ENCODE measurements at places on chromosomes 12 and 14. TPM values are rescaled to one million over a fixed set of nuclear protein-coding genes. Genes with fewer than 3 reads are reported as not detected.
A peak's percentile ranks its signal among the peaks of the same experiment; 100 is the strongest.

GRCh38 chr12:70330158-70330557, 35.9 kb upstream of the KCNMB4 start:
- no peak overlapping the region for H3K4me3 ChIP-seq
- no peak for DNase-seq
- peaks cover 14% of the 10 kb centered on the region for H3K36me3 ChIP-seq

- H3K4me3 ChIP-seq = no peak overlapping the region
- DNase-seq = no peak
- H3K27me3 ChIP-seq = no peaks in the 10 kb centered on the region
- no peak overlapping the region for H3K27ac ChIP-seq
- no peaks in the 10 kb centered on the region for H3K36me3 ChIP-seq
Observed at GRCh38 chr12:82644896-82645295, 41.8 kb upstream of the TMTC2 start.

Gene RBM19
- 16.7 TPM for polyA plus RNA-seq

Gene RNASE8
- not detected for polyA plus RNA-seq

DNA sequence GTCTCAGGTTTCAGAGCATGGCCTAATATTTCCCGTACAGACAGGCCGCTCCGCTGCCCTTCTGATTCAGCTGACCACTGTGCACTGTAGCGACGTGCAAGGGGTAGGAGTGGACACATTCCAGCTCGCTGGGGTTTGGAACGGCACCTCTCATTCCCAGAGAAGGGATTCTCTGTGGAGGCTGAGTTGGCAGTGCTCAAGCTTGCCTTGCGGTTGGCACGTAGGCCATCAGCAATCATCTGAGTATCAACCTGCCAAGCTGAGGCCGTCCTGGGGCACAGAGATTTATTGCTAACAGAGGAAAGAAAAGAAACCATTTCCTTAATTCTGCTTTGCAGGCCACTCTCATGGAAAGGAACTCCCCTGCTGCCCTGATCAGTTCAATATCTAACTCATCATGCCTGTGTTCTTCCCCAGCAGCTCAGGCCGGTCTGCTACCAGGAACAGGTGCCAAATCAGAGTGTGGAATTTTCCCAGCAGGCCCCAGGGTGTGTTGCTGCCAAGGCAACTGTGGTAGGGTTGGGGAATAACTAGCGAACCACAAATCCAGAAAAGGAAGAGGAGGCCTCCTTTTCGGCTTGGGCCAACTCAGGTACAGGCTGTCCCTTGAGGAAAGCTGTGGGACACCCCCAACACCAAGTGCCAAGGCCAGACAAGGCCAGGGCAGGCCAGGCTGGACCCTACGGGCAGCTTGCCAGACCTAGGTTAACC, 92.5 kb downstream of the SSPN start:
- no peaks in the 10 kb centered on the region for H3K36me3 ChIP-seq
- peaks cover 2% of the 10 kb centered on the region for H3K27me3 ChIP-seq
- H3K4me3 ChIP-seq = no peak overlapping the region
- no peak for DNase-seq

GRCh38 chr14:100783630-100784370, 42.1 kb upstream of the MEG3 start:
- no peak overlapping the region for H3K27ac ChIP-seq
- H3K4me1 ChIP-seq = no peaks in the 10 kb centered on the region
- no peaks in the 10 kb centered on the region for H3K36me3 ChIP-seq
- H3K27me3 ChIP-seq = peaks cover 2% of the 10 kb centered on the region
- no peak for DNase-seq

Gene HNRNPA1
- polyA plus RNA-seq = 512 TPM

- no peak for DNase-seq
- no peak overlapping the region for H3K4me3 ChIP-seq
- no peak overlapping the region for H3K27ac ChIP-seq
- H3K36me3 ChIP-seq = no peaks in the 10 kb centered on the region
Observed at GRCh38 chr12:98296462-98297079, 218.8 kb upstream of the TMPO start.

- no peaks in the 10 kb centered on the region for H3K4me1 ChIP-seq
- H3K27me3 ChIP-seq = no peaks in the 10 kb centered on the region
- no peaks in the 10 kb centered on the region for H3K36me3 ChIP-seq
Observed at GRCh38 chr12:42957136-42957535, 367.6 kb upstream of the PRICKLE1 start.

Gene NEDD1
- 19.7 TPM for polyA plus RNA-seq

GRCh38 chr14:26863736-26864135, 265.9 kb upstream of the NOVA1 start:
- no peak for DNase-seq
- H3K27ac ChIP-seq = no peak overlapping the region
- H3K36me3 ChIP-seq = no peaks in the 10 kb centered on the region
- H3K4me3 ChIP-seq = no peak overlapping the region

DNA sequence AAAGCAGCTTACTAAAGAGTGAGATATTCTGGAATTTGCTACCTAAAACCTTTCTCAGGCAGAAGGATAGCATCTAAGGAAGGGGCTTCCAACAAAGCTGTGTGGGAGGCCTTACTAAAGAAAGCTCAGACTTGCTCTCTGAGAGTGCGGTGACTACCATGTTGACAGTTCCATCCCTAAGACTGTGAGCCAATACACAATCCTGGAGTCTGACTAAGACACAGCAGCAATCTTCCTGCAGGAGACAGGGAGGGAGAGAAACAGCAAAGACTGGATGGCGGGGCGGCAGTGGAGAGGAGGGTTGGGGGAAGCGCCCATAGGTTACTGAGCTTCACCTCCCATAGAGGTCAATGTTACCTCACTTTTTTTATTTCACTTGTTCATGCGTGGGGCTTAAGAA, 70.9 kb downstream of the KITLG start:
- H3K4me3 ChIP-seq = no peak overlapping the region
- H3K36me3 ChIP-seq = no peaks in the 10 kb centered on the region
- H3K27ac ChIP-seq = no peak overlapping the region
- H3K27me3 ChIP-seq = peaks cover 2% of the 10 kb centered on the region

- DNase-seq = no peak
- H3K4me3 ChIP-seq = no peak overlapping the region
- peaks cover 3% of the 10 kb centered on the region for H3K27me3 ChIP-seq
- H3K36me3 ChIP-seq = peaks cover 41% of the 10 kb centered on the region
Observed at GRCh38 chr12:26699237-26699636, 133.8 kb downstream of the ITPR2 start.

Gene HOXC9
- not detected for polyA plus RNA-seq

- H3K27ac ChIP-seq = peak overlapping the region; percentile 60
- no peak overlapping the region for H3K4me3 ChIP-seq
- H3K27me3 ChIP-seq = no peaks in the 10 kb centered on the region
- H3K36me3 ChIP-seq = no peaks in the 10 kb centered on the region
- peaks cover 77% of the 10 kb centered on the region for H3K4me1 ChIP-seq
Observed at GRCh38 chr12:120847814-120848213, 56.3 kb downstream of the SPPL3 start.

- no peak for DNase-seq
- H3K4me3 ChIP-seq = no peak overlapping the region
- H3K4me1 ChIP-seq = peaks cover 24% of the 10 kb centered on the region
Observed at GRCh38 chr12:46389031-46389616, 16.6 kb upstream of the SLC38A2 start.

DNA sequence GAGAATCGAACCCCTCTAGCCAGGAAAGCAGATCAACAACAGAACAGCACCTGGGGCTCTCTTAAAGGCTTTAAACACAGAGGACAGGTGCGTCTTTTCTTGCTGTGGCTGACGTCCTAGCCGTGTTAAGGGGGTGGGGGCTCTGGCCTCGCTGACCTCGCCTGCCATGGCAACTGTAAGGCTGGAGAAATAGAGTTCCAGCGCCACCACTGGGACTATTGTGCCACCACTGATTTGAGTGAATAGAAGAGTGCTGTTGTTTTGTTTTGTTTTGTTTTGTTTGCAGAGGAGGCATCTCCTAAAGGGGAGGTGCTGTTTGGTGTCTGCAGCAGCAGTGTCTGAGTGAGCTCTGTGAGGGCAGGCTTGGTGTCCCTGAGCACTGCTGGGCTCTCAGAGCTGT, 34.2 kb upstream of the PRMT8 start:
- peaks cover 11% of the 10 kb centered on the region for H3K27me3 ChIP-seq
- H3K4me3 ChIP-seq = no peak overlapping the region
- DNase-seq = no peak
- H3K36me3 ChIP-seq = no peaks in the 10 kb centered on the region
- H3K4me1 ChIP-seq = no peaks in the 10 kb centered on the region
- H3K27ac ChIP-seq = no peak overlapping the region

GRCh38 chr12:116607039-116607438, 47.9 kb downstream of the MAP1LC3B2 start:
- no peak for DNase-seq
- H3K27me3 ChIP-seq = peaks cover 7% of the 10 kb centered on the region
- H3K4me3 ChIP-seq = no peak overlapping the region
- no peaks in the 10 kb centered on the region for H3K36me3 ChIP-seq
- no peak overlapping the region for H3K27ac ChIP-seq

GRCh38 chr12:99977550-99977949, 7.2 kb downstream of the ANKS1B start:
- no peak for DNase-seq
- H3K4me3 ChIP-seq = no peak overlapping the region
- no peak overlapping the region for H3K27ac ChIP-seq
- H3K36me3 ChIP-seq = no peaks in the 10 kb centered on the region

DNA sequence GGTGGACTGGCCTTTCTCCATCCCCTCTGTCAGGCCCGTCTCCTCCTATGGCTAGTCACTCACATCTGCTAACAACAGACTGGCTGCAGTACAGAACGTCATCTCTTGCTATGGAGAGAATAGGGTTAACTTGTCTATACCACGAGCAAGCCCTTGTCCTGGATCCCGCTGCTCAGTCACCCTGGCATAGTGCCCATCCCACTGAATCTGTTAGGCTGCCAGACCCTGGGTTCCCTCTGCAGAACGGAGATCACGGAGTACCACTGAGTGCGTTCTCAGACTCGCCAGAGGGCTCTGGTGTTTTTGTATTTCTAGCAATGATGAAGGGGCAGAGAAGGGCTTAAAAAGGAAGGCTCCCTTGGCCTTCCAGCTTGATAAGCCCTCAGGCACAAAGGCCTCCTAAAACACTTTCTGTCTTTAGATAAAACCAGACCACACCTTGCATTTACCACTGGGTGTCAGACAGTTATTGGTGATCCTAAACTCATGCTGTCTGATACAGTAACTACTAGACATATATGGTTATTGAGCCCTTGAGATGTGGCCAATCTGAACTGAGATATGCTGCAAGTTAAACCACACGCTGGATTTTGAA, 6.3 kb upstream of the NRIP2 start:
- H3K27ac ChIP-seq = no peak overlapping the region
- no peaks in the 10 kb centered on the region for H3K27me3 ChIP-seq
- DNase-seq = no peak
- H3K36me3 ChIP-seq = peaks cover 23% of the 10 kb centered on the region
- no peak overlapping the region for H3K4me3 ChIP-seq

Gene WDR20
- polyA plus RNA-seq = 14.0 TPM

All from immature natural killer cell (primary cell).